Neural crest cell (in vitro differentiated cells): ENCODE measurements at places on chromosomes 6 and 20. TPM values are rescaled to one million over a fixed set of nuclear protein-coding genes. Genes with fewer than 3 reads are reported as not detected.

- DNase-seq = no peak
Observed at GRCh38 chr6:99933129-99933528, 60.9 kb downstream of the MCHR2 start.

- no peak for DNase-seq
Observed at GRCh38 chr6:44497807-44498206, 110.3 kb downstream of the CDC5L start.

- no peak for DNase-seq
Observed at GRCh38 chr6:89690944-89691324, 52.4 kb upstream of the LYRM2 start.

GRCh38 chr6:103538381-103538780 is 1321.3 kb downstream of the HACE1 start:
- no peak for DNase-seq

GRCh38 chr6:24249926-24250325 is 107.9 kb downstream of the DCDC2 start:
- DNase-seq = no peak

GRCh38 chr6:35311390-35312075 is 13.9 kb downstream of the DEF6 start:
- no peak for DNase-seq

GRCh38 chr6:29745386-29745785 is 22.2 kb downstream of the HLA-F start:
- no peak for DNase-seq

DNA sequence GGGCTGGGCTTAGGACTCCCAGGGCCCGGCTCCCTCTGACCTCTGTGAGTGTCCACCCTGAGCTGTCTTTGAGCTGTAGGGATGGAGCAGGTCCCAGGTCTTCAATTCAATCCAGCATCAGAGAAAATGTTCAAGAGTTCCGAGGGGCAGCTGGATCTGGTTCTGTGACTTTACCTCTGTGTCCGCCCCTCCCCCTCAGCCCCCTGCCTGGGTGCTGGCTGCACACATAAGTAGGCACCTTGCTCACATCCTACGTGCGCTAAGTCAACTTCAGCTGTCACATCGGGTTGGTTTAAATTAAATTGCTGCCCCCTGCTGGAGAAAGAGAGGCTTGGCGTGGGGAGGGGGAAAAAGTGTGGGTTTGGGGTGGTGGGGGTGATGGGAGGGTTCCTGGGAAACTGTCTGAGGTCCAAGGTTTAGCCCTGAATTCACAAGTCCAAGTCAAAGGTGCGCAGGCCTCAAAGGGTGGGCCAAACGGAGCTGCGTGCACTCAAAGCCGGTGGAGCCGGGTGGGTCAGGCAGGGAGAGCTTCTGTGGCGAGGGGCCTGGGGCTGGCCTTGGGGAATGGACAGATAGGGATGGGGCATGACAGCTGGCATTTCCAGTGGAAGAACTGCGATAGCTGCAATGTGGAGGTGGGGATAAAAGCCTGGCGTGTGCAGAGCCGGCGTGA is 3.0 kb downstream of the WFDC5 start:
- peak; percentile 23 for DNase-seq

- no peak for DNase-seq
Observed at GRCh38 chr6:22350109-22350508, 53.3 kb upstream of the PRL start.

DNA sequence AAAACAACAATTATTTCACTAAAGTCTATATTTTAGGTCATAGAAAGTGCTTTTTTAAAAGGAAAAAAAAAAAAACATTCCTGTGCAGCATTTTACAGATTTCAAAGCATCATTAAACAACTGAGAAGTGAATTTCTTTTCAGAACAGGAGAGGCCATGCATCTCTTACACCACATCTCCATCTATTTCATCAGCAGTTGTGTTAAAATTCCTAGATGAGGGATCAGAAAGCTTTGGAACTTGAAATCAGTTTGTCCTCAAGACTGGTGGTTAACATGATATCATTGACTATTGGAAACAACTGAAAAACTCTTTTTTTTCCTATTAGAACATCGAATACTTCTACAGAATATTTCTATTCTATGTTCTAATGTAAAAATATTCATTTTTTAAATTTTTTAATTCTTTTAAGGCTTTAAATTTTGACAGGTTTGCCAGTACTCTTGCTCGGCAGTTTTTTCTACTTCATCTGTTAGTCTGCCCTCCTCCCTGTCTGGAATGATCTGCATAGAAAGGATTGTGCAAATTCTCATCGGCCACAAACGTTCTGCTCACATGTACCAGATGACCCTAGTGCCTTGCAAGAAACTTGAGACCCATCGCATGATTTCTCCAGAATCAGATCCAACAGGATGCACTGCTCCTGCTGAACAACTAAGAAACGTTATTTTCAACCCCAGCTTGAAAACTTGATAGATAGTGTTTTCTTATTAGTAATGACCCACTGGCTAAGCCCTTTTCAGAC is 411.0 kb upstream of the AGPAT4 start:
- no peak for DNase-seq

DNA sequence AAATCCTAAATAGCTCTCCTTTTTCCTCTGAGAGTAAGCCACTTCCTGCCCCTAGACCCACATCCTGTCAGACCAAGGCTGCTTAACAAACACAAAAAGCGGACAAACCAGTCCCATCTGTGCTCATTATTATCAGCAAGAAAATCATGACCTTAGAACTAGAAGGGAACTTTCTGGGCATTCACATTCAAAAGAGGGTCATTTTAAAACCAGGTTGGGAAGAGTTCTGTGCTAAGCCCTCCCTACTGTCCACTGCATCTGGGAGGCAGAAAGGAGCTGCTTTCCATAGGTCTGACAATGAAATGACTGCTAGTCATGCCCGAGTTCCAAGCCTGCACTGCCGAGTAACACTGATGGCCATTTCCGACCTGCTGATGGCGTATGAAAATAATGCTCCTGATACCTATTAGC is 15.4 kb downstream of the EZR start:
- DNase-seq = no peak

- no peak for DNase-seq
Observed at GRCh38 chr6:75437421-75437891, 56.1 kb downstream of the FILIP1 start.

DNA sequence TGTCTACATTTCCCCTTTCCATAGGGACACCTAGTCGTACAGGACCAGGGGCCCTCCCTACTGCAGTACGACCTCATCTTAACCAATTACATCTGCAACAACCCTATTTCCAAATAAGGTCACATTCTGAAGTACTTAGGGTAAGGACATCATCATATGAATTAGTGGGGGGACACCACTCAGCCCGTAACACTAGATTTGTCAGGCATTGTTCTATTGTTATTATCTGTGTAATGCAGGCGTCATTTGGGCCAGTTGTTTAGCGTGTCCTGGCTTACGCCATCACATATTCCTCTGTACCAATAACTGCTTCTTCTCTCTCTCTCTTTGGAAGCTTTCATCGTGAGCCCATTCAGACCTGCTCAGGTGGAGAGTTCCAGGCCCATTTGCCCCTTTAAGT is 89.3 kb downstream of the CAP2 start:
- no peak for DNase-seq

GRCh38 chr6:41306187-41306854 is 19.8 kb upstream of the TREM1 start:
- DNase-seq = no peak

GRCh38 chr20:52001999-52002666 is 189.4 kb downstream of the ZFP64 start:
- no peak for DNase-seq

DNA sequence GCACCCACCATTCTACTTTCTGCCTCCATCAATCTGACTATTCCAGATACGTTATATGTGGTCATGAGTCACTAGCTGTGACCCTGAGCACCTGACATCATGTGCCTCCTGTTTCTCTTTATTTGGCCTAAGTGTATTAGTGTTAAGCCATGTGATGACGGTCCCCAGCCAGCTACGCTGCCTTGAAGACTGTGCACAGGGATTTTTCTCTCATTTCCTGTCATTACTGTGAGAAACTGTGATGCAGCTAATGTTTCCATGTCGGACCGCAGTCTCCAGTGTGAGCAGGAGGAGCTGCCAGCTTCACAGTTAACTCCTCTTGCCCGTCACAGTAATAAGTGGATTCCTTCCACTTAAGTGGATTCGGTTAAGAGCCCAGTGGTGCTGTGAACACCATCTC is 9.9 kb upstream of the SPATS1 start:
- DNase-seq = no peak

GRCh38 chr20:6651016-6651415 is 116.5 kb upstream of the BMP2 start:
- no peak for DNase-seq

DNA sequence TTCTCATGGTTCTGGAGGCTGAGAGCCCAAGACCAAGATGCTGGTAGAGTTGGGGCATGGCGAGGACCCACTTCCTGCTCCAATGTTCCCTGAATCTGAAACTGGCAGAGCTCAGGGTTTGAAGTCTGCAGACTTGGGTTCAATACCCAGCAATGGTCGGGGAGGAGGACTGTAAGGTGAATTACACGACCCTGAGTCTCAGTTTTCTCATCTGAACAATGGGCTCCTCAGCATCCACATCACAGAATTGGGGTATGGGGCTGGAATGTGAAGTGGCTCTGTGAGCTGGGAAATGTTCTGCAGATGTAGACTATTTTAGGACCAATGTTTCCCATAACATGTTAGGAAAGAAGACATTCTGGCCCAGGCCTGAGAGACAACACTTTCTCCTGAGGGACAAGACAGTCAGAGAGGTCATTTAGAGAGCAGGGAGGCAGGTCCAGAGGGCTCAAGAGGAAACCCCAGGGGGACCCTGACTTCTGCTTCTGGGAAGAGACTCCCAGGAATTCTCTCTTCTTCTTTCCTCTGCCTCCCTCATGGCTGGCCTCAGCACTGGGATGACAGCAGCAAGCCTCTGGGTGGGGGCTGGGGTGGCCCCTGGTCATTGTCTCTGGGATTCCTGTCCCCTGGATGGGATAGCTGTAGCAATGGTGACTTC is 141.3 kb upstream of the PMEPA1 start:
- DNase-seq = no peak

GRCh38 chr20:35515949-35516645 is 13.4 kb downstream of the C20orf173 start:
- DNase-seq = no peak

GRCh38 chr6:41781366-41781730 is 766 bp downstream of the PRICKLE4 start:
- no peak for DNase-seq

DNA sequence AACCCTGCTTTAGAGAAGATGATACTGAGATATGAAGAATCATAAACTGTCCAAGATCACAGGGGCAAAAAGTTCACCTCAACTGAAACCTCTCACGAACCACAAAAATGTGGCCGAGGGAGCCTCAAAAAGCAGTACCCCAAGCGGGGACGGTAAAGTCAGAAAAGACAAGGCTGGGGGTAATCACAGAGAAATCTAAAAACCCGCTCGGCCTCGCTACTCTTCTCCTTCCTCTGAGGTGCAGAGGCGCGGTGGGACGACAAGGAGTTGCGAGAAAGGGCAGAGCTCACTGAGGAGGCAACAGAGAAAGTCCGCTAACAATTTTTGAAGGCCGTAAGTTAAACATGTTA is 356 bp upstream of the IRAK1BP1 start:
- DNase-seq = no peak

GRCh38 chr20:19000078-19000477 is 186.5 kb downstream of the SCP2D1 start:
- DNase-seq = no peak

- no peak for DNase-seq
Observed at GRCh38 chr6:102417368-102417998, 1024.0 kb downstream of the GRIK2 start.

GRCh38 chr20:21103582-21104465 is 2.3 kb downstream of the LINC00237 start:
- DNase-seq = no peak

GRCh38 chr6:151440930-151441329 is 11.0 kb downstream of the RMND1 start:
- no peak for DNase-seq

- no peak for DNase-seq
Observed at GRCh38 chr6:56766806-56767178, 124.1 kb upstream of the DST start.

- no peak for DNase-seq
Observed at GRCh38 chr20:32886652-32887051, 27.9 kb downstream of the EFCAB8 start.

GRCh38 chr6:167477688-167478087 is 152.8 kb downstream of the TTLL2 start:
- DNase-seq = no peak

GRCh38 chr6:163469459-163469985 is 55.0 kb downstream of the QKI start:
- DNase-seq = no peak

- DNase-seq = no peak
Observed at GRCh38 chr6:75147512-75147911, 58.3 kb downstream of the COL12A1 start.

GRCh38 chr6:884570-884969 is 191.6 kb upstream of the EXOC2 start:
- no peak for DNase-seq

DNA sequence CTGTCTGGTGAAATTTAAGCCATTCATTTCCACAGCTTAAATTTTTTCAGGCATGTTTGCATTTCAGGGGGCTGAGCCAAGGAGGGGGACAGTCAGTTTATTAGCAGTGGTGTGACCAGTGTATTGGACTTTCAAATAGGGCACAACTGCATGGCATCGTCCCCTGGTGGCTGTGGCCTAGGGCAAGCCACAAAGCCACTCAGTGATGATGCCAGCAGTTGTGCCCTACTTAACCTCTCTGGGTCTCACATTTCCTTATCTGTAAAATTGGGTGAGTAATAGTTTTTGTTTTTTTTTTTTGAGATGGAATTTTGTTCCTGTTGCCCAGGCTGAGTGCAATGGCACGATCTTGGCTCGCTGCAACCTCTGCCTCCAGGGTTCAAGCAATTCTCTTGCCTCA is 48.0 kb downstream of the CDC5L start:
- DNase-seq = no peak

DNA sequence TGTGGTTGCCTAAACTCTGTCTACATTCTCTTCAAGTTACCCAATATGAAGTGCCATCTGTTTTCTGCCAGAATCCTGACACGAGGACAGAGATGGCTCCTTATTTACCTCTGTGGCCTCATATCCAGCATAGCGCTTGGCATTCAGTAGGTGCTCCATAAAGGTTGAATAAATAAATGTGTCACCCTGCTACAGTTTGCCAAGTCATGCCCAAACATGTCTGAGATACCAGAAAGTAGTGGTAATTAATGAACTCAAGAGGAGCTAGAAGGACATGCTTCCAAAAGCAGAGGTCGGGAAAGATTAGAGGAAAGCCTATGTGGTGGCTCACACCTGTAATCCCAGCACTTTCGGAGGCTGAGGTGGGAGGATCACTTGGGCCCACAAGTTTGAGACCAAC is 30.9 kb upstream of the E2F3 start:
- no peak for DNase-seq

RSPO3 gene
- total RNA-seq = not detected in 2 replicates

HLA-C gene
- 70.4 and 72.4 TPM in 2 replicates for total RNA-seq

CNKSR3 gene
- 11.7 and 11.8 TPM in 2 replicates for total RNA-seq

YIPF3 gene
- 85.7 and 93.0 TPM in 2 replicates for total RNA-seq

CYP39A1 gene
- total RNA-seq = 1.5 and 2.1 TPM in 2 replicates

PHIP gene
- total RNA-seq = 50.0 and 52.3 TPM in 2 replicates

TMC2 gene
- not detected in 2 replicates for total RNA-seq

TENT5A gene
- total RNA-seq = 4.5 and 4.6 TPM in 2 replicates

ZBTB12 gene
- 60.8 and 61.1 TPM in 2 replicates for total RNA-seq

SLC22A2 gene
- total RNA-seq = not detected in 2 replicates

DDO gene
- total RNA-seq = not detected in 2 replicates

TBCC gene
- total RNA-seq = 21.7 and 23.2 TPM in 2 replicates

TEAD3 gene
- 18.0 and 19.2 TPM in 2 replicates for total RNA-seq

SLC4A11 gene
- total RNA-seq = 0.55 and 0.89 TPM in 2 replicates

ADGRF5 gene
- 0.16 TPM in 1 of 2 replicates, not detected in the other for total RNA-seq
